ENCODE measurements at places on chromosomes 13 and 19.

GRCh38 chr13:101049166-101049850 lies 367.0 kb downstream of the NALCN start:
- DNase-seq, result no peak

GRCh38 chr13:31913459-31913858 lies 118.1 kb upstream of the FRY start:
- DNase-seq, result no peak

GRCh38 chr13:41603917-41604316 lies 146.6 kb downstream of the RGCC start:
- no peak for DNase-seq

DNA sequence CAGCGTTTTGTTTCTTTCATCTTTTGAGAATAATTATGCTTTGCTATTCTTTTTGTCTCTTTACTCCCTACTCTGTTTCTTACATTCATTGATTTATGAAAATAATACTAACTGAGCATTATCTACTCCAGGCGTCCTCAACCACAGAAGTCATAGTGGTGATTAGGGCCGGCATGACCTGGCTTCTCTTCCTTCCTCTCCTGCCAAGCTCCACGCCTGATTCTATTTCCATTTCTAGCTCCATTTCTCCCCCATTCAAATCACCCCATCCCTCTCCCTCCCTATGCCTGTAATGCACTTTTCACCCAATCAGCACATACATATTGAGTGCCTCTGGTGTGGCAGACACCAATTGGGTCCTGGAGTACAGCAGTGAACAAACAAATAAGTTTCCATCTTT lies 183.2 kb upstream of the GPR12 start:
- no peak for DNase-seq

DNA sequence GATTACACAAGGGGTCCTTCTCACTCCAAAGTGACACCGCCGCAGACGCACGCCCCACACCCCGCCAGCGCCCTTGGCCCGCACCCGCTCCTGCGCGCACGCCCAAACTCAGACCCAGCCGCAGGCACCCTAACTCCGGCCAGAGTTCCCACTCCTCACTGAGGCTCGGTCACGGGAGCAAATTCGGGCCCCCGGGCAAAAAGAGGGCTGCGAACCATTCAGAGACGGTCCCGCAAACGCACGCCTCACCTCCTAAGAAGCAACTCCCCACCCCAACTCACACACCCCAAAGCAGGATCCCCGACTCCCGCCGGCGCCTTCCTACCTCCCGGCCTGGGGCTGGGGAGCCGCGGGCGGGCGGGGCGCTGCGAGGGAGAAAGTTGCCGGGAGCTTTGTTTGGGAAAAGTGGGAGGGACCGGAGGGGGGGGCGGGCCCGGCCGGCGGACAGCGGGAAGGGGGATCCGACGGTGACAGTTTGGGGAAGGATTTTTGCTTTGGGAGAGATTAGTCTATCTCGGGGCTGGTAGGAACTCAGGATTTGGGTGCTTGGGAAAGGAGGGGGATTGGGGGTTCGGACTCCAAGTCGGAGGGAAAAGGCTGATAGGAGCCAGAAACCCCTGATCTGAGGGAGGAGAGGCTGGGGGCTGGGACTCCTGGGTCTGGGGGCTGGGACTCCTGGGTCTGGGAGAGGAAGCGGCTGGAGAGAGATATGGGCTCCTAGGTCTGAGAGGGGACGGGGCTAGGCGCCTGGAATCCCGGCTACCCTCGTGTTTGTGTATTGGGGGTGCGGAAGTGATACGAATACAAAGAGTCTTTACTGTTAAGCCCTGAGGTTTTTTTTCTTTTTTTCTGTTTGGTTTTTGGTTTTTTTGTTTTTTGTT lies at the start of gene TEAD2:
TSS of gene TEAD2 (minus strand) at position 369 of the 881 bp plus-strand sequence. CDS start 2,341 bp downstream, outside the sequence.
- DNase-seq, result no peak

DNA sequence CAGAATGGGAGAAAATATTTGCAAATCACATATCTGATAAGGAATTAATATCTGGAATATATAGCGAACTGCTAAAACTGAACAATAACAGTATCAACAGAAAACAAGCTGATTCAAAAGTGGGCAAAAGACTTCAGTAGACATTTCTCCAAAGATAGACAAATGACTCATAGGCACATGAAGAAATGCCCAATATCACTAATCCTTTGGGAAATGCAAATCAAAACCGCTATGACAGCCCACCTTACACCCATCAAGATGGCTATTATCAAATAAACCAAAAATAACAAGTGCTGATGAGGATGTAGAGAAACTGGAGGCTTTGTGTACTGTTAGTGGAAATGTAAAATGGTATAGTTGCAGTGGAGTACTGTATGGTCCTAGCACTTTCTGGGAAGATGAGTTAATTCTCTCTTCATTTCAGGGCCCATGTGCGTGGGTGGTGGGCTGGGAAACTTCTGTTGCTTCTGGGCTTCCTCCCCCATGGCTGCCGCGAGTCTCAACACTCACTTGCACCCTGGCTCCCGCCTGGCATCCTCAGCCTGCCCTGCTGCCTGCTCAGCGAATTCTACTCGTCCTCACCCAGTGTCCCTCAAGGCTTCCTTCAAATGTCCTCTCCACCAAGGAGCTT lies 12.4 kb upstream of the GJA3 start:
- DNase-seq, result no peak

DNA sequence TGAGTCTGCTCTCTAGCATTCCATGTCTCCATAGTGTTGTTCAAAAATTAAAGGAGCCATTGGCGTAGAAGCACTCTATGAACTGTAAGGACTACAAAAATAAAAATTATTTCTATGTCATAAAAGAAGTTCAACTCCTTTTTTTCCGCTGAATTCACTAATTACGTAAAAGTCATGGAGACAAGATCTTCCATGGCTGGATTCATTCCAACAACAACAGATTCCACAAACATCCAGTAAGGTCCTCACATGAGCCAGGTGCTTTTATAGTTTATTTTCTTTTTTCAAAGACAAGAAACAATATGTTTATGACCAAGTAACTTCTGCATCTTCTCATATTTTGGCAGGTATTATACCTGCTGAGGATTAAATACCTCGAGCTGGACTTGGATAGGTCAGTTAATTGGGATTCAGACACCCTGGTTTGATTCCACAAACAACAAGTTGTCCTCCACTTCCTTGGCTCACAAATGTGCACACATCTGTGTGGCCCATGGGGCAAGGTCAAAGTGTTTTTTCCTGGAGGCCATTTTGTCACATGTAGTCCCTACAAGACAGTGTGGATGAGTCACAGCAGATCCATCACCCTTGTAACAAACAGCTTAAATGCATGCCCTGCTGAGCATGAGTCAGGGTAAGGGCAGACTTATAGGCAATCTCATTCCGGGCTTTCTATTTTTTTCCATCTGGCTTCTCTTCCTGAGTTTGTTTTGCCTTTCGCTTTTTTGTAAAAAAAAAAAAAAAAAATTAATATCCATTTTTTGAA lies 475.6 kb downstream of the COG6 start:
- DNase-seq, result no peak

DNA sequence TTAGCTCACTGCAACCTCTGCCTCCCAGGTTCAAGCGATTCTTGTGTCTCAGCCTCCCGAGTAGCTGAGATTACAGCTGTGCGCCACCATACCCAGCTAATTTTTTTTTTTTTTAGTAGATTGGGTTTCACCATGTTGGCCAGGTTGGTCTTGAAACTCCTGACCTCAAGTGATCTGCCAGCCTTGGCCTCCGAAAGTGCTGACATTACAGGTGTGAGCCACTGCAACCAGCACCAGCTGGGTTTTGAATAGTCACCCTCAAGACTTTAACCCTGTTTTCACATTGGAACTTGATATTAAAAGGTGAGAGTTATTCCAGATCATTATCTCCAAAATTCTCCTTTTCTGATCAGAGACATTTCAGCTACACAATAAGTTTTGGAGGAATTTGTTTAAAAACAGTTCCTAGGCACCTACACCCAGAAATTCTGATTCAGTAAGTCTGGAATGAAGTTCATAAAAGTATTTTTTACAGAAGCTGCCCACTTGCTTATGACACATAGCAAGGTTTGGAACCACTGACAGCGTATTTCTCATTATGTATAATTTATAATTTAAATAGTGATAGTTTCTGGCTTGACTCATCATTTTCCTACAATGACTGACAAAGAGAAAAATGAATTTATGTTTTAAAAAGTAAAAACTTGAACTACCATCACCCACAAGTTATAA lies 417.3 kb downstream of the DIAPH3 start:
- DNase-seq, result no peak

DNA sequence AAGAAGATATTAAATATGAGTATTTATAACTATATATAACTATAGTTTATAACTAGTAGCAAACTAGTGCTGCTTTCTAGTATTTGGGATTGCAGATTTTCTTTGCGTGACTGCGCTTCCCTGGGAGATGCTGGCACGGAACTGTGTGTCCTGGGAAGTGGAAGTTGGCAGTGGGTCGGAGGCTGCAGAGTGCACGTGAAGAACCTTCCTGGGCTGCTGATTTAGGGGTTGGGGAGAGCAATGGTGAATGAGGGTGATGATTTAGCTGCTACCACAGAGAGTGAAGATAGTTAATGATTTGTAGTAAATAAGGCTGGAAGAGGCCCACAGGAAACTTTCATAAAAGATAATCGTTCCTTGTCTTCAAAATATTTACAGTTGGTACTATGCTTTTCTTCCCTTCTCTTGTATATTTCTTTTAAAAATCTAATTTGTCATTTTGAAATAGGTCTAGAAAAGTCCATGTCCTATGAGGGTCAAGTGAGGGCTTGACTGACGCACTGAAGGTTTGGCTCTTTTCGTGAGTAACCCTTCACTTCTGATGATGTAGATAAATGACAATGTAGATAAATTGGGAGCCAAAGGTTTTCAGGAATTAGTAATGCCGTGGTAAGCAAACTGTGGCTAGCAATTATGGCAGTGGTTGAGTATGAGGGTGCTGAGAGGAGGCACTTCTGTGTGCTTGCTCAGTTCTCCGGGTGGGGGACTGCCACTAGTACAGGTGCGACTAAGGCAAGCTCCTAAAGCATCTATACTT lies 3.0 kb upstream of the NAA16 start:
- no peak for DNase-seq

DNA sequence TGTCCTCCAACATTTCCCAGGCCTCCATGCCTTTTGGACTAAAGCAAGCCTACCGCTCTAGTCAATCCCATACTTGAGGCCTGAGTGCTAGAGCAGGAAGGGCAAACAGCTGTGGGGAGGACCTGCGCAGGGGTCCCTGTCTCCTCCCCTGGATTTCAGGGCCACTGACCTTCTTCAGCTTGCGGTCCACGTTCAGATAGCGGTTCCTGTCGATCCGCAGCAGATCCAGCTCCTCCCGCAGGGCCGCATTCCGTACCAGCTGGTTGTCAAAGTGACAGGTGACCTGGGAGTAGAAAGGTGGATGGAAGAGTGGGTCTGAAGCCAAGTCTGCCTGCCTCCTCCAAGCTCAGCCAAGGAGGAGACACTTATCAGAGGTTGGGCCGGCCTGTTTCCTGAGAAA lies 14.0 kb upstream of the EMP3 start:
- DNase-seq, result no peak

DNA sequence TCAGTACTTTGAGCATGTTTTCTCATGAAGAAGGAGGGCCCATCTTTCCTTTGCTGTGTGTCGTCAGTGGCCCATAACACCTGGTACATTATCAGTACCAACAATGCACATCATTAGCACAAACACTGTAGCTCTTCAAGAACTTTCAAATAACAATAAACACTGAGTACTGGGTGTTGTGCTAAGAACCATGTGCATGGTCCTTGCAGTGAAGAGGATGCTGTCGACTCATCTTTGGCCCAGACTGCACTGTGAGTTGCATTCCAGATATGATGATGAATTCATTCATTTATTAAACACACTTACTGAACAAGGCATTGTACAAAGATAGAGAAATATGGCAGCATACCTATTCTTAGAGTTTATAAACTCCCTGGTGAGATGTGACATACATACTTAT lies 55.8 kb downstream of the FLT3 start:
- no peak for DNase-seq

DNA sequence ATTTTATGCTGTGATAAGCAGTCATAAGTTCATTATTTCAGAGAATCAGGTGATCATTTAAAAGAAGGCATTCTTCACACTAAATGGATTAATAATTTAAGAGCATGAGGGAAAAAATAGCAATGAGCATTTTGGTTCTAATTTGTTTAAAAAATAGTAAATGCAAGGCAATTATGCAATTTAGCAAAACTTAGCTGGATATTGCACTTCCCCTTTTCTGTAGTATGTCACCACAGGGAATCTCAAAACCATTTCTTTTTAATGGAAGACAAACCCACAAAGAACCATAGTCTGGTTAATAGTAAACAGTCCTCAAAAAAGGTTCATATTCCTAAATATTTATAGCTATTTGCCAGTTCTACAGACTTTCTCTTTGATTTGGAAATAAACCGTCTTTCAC lies 30.2 kb downstream of the COG6 start:
- DNase-seq, result no peak

GRCh38 chr13:99293178-99293577 lies 14.0 kb downstream of the GPR183 start:
- no peak for DNase-seq

DNA sequence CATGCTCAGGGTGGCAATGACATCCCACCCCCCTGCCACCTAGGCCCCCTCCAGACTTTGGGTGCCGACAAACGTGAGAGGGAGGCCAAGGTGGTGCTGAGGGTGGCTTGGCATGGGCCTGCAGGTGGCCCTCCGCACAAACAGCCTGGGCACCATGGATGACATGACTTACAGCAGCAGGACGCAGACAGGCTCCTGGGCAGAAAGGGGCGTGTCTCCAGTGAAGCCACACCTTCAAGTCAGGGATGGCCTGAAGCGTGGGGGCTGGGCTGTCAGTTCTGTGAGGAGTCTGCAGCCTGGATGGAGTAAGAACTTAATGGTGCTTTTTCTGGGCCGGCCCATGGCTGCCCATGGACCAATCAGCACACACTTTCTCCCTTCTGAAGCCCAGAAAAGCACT lies 25.3 kb downstream of the POMP start:
- no peak for DNase-seq

GRCh38 chr13:111470933-111471332 lies 150.5 kb downstream of the TEX29 start:
- DNase-seq, result no peak

- no peak for DNase-seq
Measured at GRCh38 chr13:79992111-79992510, 348.8 kb downstream of the SPRY2 start.

DNA sequence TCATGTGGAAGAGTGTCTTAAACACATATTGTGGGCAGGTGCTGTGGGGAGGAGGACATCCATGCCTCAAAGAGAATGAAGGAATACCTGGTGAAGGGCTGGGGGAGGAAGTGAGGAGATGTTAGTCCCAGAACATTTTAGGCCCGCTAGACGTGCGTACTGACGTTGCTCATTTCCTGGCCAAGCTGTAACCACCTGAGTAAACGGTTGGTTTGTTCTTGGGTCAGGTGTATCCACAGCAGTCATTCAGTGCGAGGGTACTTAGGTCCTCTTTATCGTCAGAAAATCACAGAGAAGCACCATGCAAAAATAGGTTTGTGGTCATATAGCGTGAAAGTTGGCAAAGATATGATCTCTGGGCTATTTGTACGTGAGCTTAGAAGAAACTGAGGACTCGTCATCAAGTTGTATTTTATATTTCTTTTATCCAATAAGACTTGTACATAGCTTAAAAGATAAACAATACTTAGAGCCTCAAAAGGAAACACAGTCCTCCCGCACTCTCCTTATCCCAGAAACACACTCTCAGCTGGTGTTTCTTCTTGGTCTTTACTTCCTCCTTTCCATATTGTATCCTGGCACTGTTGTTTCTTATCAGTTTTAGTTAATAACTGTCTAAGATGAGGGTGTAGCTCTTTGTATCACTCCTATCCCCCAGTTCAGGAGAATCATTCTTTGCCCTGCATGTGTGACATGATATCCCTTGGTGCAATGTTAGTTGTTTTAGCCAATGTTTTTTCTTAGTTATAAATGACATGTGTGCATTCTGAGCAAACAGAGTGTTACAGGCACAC lies 52.0 kb downstream of the ARHGEF7 start:
- DNase-seq, result no peak
